ENCODE measurements at places on chromosomes 16 and 17.

DNA sequence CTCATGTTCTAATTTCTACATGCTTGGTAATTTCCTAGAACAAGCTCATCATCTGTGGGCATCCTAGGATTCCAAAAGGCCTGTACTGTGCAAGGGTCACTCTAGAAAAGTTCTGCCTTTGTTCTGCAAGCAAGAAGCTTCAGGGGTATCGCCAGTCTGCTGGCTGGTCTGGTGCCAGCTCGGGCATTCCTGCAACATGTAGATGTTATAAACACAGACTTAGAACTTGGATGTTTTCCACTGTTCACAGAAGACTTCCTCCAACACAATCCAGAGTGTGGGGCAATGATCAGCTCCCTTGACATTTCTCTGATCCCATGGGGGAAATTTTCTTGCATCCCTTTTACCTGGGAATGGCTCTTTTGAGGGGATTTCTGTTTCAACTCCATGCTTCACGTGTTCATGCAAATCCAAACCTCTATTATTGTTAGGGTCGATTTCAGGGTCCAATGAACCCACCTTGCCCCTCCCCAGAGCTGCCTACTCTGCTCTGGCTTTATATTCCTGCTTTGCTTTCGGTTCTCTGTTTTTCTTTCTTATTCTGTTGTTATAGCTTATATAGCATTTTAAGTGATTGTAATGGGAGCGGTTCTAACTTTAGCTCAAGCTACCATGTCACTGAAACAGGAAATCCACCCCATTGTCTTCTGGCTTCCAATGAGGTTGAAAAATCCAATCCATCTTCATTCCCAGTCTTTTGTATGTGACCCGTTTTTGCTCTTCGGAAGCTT lies 25.3 kb downstream of the UBE2O start:
- no peak for DNase-seq

GRCh38 chr17:79722787-79723186 lies 8.0 kb upstream of the ENPP7 start:
- DNase-seq = no peak

DNA sequence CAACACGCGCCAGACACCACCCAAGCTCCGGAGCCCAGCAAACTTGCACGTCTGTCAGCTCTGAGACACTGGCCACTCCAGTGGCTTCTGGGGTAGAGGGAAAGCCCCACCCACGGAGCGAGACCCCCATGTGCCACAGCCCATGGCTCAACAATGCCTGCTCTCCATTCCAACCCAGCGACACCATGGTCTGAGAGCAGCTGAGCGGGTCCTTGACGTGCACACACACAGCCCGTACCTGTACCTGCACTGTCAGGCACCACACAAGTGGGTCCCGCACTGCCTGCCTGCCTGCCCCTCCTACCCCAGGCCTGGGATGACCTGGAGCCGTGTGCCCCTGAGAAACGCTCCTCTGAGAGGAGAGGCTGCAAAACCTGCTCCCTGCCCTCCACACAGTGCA lies 77.0 kb downstream of the ZNF778 start:
- no peak for DNase-seq

DNA sequence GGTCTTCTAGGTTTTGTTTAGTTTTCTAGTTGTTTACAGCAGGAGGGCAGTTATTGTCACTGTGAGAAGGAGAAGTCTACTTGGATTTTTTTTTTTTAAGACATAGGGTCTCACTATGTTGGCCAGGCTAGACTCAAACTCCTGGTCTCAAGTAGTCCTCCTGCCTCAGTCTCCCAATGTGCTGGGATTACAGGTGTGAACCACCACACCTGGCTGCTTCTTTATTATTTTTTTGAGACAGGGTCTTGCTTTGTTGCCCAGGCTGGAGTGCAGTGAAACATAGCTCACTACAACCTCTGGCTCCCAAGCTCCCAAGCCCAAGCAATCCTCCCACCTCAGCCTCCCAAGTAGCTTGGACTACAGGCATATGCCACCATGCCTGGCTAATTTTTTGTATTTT lies 68.3 kb upstream of the STAC2 start:
- no peak for DNase-seq

DNA sequence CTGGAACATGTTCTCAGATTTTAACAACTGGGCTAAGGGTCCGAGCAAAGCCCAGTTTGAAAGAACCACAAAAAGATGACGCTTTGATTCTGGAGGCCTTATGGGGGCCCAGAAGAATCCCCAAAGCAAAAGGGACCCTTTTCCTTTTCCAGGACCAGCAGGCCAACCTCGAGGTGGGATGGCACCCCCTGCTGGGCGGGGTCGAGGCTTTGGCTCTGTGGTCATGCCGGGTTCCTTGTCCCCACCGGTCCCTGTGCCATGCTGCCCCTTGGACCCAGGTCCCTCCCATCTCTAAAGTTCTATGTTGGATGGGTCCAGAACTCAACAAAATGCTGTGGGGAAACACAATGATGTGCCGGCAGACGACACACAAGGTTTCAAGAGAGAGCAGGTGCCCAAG lies 30.9 kb downstream of the TMEM204 start:
- no peak for DNase-seq
